Mesenteric fat pad (tissue), 1 donor: ENCODE measurements at places on chromosomes 3 and 15.

- no peak for DNase-seq
These were observed 331.2 kb downstream of the ULK4 start for GRCh38 chr3:41630708-41631107.

GRCh38 chr3:17290894-17291293, 406.1 kb downstream of the PLCL2 start:
- no peak for DNase-seq

DNA sequence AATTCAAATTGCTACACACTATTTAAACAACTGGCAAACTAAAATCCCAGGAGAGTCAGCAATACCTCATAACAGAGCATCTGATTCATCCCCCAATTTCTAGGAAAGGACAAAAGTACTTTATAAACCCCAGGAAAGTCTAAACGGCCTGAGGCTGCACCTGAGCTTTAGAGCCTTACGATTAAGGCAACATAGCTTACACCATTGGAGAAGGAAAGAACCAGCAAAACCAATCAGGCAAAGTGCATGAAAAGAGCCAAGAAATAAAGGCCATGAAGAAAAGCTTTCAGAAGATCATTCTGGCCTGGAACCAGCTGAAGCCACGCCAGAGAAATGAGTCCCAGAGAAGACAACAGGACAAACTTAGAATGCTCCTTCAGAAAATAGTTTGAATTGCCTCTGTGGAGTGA, 48.1 kb downstream of the PTPN9 start:
- DNase-seq: no peak

DNA sequence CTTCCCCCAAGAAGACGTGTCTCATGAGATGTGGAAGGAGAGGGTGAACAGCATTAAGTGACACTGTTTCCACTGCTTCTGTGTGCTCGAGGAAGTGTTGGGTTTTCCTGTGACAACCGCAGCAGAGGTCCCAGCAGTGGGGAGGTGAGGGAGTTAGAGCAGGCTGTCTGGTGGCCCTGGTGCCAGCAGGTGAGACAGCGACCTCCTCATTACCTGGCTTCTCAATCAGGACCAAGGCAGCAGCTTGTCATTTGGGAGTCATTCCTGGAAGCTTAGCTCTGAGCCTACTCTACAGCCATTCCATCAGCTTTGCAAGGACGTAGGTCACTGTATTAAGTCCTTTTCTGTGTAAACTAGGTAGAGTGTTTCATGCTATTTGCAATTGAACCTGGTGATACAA, 63.3 kb upstream of the RGMA start:
- no peak for DNase-seq

DNA sequence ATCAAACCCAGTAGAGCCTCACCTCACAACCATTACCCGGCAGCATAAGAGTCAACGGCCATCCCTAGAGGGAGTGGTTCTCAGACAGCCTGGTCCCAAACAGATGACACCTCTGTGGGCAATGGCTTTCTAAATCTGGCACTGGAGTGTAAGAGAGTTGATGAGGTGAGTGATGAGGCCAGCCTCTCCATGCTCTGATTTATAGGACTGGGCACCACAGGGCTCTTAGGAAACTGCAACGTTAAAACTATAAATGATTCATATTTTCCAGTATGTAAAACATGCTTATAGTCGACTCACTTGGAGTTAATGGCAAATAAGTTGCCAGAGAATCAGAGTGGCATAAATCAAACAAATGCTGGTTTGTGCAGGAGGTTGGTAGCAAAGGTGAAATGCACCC, 187.7 kb downstream of the GREM1 start:
- no peak for DNase-seq

- DNase-seq: no peak
These were observed 402.2 kb upstream of the CFAP20DC start for GRCh38 chr3:59451800-59452746.

- no peak for DNase-seq
These were observed 1.6 kb upstream of the UBE2Q2 start for GRCh38 chr15:75841626-75842025.

- no peak for DNase-seq
These were observed 204.0 kb upstream of the NANOGP8 start for GRCh38 chr15:35289024-35289617.

DNA sequence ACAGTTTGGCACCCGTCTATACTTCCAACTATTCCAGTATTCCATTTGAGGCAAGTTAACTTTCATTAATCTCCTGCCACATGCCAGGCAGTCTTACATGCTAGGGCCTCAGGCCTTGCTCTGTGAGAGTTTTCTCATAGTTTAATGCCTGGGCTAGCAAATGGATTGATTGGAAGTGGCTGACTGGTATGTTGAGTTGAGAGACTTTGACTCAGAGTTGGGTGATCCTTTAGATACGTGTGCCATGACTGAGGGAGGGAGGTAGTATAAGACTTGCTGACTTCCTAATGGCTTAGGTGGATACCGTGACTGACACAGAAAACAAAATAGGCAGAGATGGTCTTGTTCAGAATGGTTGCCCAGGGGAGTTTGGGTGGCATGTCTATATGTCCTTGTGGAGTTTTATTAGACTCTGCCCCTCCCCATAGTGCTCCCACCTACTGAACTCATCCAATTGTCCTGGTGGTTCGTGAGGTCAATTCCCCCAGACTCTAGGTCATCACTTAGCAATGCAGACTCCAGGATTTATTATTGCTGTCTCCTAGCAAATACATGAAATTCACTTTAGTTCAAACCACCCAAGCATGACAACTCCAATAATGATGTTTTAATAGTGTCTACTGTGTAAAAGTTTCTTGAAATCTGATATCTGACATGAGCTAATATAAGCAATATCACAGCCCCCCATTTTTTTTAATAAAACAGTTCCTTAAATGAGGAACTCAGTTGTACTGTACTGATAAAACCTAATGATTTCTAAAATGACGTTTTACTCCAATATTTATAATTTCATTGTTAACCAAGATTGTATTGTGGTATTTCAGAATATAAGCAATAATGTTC, 413.9 kb upstream of the MDFIC2 start:
- DNase-seq: no peak

GRCh38 chr3:149934524-149934923, 36.2 kb downstream of the PFN2 start:
- DNase-seq: no peak

DNA sequence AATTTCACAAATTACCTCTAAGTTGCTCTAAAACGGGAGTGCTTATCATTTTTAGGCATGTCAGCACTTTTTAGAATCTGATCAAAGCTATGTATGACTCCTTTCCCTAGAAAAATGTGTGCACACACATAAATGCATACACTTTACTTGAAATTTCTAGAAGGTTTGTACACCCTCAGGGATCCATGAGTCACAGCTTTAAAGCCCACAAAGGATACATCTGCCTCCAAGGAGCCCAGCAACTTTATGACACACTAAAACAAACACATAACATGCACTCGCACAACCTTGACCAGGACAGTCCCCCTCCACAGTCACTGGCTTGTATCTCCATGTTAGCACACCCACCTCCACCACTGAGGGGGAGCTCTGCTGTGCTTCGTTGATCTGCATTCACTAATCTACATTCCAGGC, 722.0 kb upstream of the CFAP20DC start:
- DNase-seq: no peak

GRCh38 chr3:4355401-4356219, 52.4 kb downstream of the SETMAR start:
- DNase-seq: no peak

DNA sequence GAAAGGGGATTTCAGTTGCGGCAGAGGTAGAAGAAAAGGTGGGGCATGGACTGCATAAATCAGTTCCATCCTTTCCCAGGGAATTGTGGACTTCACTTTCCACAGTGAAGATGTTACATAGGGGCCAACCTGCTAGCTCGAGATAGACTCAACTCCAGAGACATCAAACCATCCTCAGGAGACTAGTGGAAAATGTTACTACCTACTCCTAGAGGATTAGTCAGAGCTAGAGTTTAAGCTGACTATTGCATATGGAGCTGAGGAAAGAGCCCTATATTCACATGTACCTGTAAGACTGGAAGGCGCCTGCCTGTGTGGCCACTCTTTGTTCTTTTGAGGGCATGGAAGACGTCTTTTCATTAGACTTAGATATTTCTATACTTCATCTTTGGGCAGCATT, 69.2 kb downstream of the KLHL25 start:
- DNase-seq: no peak

DNA sequence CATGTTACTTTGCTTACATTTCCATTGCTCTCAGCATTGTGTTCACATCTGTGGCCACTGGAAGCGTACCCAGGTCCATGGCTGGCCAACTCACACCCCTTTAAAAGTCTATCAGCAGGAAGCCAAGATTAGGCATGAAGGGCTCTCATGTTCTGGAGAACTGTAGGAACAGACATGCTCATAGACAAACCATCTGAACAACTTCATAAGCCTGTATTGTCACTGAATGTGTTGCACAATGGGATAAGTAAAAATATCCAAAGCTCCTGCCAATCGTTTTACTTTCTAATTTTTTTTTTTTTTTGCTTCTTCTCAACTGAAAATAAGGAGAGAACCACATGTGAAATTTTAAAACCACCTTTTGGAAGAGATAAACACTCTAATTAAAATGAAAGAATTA, 6.4 kb downstream of the RPLP1 start:
- DNase-seq: no peak

DNA sequence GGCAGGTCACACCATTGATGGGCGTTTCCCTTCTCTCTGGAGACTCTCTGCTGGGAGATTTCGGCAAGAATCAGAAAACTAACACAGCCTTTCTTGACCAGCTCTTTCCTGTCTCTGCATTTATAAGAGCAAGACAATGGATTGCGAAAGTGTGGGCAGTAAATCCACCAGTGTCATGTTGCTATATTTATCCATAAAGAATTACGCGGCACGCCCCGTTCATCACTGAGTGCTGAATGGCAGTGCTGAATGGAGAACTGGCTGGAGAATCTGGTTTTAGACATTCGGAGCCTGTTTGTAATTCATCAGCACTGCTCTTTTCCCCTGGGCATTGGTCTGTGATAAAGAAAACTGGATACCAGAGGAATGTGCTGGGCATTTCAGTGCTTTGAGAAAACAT, 2.0 kb upstream of the CEMIP start:
- no peak for DNase-seq

DNA sequence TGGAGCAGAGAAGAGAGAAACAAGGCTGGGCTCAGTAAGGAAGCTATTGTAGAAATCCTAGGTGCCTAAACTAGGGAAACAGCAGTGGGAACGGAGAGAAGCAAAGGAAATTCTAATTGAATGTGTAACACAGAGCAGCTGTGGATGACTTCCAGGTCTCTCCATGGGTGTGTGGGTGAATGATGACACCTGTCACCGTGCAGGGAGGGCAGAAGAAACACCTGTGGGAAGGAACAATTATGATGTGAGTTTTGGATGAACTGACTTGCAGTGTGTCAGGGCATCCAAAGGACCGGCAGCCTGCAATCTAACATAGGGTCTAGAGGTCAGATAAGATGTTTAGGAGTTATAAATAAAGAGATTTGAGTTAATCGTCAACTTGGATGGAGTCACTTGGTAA, 144.2 kb downstream of the RYR3 start:
- DNase-seq: no peak

DNA sequence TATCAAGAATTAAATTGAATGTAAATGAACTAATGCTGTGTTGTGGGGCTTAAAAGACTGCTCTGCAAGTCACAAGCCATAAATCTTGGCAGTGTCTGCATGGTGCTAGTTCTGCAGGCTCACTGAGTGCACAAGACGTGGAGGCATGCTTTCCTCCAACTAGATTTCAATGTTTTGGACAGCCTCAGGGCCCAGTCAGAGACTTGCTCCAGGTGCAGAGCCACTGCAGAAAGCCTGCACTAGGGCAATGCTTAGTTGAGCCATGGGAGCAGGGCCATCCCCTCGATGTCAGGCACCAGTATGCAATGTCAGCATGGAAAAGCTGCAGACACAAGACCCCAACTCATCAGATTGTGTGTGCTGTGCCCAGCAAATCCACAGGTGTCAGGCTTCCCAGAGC, 234.5 kb upstream of the CDIN1 start:
- no peak for DNase-seq

- no peak for DNase-seq
These were observed 55.0 kb upstream of the HRH1 start for GRCh38 chr3:11099306-11099705.

GRCh38 chr15:57284535-57284934, 91.8 kb upstream of the CGNL1 start:
- no peak for DNase-seq

DNA sequence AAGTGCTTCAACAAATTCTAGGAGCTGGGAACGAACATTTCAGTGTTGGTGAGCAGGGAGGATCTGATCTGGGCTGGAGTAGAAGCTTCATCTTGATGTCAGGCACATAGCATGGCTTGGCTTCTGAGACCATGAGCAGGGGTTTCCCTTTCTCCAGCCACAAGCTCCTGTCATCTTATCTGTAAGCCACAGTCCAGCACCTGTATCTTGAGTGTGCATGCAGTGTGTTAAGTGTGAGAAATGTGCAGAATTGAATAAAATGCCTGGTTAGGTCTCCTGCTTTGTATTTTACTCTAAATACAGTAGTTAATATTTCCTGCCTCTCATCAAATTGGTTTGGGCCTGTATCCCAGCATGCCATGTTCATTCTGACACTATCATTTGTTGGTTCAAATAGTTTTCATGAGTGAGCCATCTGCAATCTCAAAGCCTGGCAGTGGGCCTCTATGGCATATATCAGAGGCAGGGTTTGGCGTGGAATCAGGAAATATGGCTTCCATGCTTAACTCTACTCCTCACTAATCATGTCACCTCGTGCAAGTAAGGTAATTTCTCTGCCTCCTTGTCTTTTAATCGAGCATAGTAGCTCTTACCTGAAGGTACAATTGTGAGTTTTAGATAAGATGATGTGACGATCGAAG, 43.3 kb downstream of the TLNRD1 start:
- DNase-seq: no peak

GRCh38 chr15:39360452-39360851, 220.4 kb upstream of the THBS1 start:
- DNase-seq: no peak

DNA sequence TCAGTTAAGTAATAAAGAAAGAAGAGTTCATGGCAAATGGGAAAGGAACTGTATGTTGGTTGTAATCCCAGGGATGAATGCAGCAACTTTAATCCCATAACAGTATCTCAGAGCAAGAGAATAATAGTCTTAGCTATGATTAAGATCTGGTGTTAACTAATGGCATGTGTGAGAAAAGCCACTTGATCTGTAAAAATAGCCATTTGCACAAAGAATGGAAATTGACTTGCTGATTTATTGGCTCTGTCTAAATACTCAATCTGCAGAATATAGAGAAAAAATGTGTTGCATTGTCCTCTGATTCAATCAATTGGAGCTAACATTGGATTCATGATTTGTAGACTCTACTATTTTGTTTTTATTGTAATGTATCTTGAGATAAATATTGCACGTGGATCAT, 987.0 kb downstream of the NSUN3 start:
- DNase-seq: no peak

- no peak for DNase-seq
These were observed 59.0 kb downstream of the SLC12A1 start for GRCh38 chr15:48265135-48265534.

GRCh38 chr3:30913176-30913575, 18.7 kb upstream of the GADL1 start:
- DNase-seq: no peak
